Sigmoid colon (tissue), 7 donors: ENCODE measurements at places on chromosomes 13 and 19. TPM values are rescaled to one million over a fixed set of nuclear protein-coding genes. Genes with fewer than 3 reads are reported as not detected.

The LIM2 gene
- polyA plus RNA-seq = not detected

The ZNF112 gene
- 1.3 TPM for polyA plus RNA-seq

The IGFL1 gene
- polyA plus RNA-seq = not detected

The ZNF8 gene
- 0.92 TPM for polyA plus RNA-seq

The ADGRE3 gene
- not detected for polyA plus RNA-seq

The VSTM2B gene
- polyA plus RNA-seq = not detected

The LRRC25 gene
- polyA plus RNA-seq = 6.0 TPM

The NKPD1 gene
- polyA plus RNA-seq = not detected

The IRS2 gene
- 3.6 TPM for polyA plus RNA-seq

The RFXANK gene
- 87.1 TPM for polyA plus RNA-seq

The DAPK3 gene
- polyA plus RNA-seq = 38.4 TPM

The TRPC4 gene
- polyA plus RNA-seq = 1.2 TPM

The PLA2G4C gene
- 6.4 TPM for polyA plus RNA-seq

The ETV2 gene
- 4.9 TPM for polyA plus RNA-seq

The LGALS4 gene
- polyA plus RNA-seq = 9,832 TPM

The MEIOSIN gene
- polyA plus RNA-seq = not detected

The RASA3 gene
- 4.2 TPM for polyA plus RNA-seq

The SLITRK5 gene
- polyA plus RNA-seq = under 0.01 TPM

The PTPRS gene
- polyA plus RNA-seq = 12.3 TPM
